ENCODE measurements at places on chromosomes 1 and 21.
A peak's percentile ranks its signal among the peaks of the same experiment; 100 is the strongest.

GRCh38 chr21:31667132-31667531 is 7.6 kb downstream of the SOD1 start:
- no peak for DNase-seq

DNA sequence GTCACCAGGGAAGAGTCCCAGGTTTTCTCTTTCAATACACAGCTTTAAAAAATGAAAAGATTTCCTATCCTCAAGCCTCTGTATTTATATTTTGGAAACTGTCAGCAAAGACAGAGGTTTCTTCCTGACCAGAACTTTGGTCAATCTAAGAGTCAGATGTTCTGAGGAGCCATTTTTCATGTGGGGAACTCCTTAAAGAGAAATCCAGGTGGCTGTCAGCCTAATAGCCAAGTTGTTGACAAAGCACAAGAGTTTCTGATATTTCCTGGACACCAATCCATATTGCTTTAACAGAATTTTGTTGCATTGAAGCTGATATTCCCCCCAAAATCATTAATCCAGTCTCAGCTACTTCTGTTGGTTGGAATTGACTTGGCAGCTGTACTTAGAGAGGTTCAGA is 318.6 kb upstream of the NFIA start:
- no peak for DNase-seq

DNA sequence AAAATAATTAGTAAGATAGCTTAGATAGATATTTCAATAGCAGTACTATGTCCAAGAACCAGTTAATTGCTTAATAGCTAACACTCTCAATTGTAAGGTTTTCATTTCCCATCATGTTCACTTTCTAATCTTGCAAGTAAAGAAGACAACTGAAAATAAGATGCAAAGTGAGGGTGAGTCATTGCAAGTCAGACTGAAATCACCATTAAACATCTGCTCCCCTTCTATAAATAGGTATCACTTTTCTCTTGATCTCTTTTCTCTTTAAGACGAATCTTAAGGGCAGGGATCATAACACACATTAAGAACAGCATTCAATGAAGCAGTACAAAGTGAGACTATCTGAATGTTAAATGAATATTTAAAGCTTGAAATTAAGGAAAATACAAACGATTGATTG is 40.4 kb downstream of the UBR4 start:
- no peak for DNase-seq

GRCh38 chr1:12546771-12547585 is 71.0 kb downstream of the DHRS3 start:
- DNase-seq: no peak

- DNase-seq: no peak
Observed at GRCh38 chr1:25183126-25183980, 48.9 kb downstream of the SYF2 start.

GRCh38 chr1:4176841-4177240 is 276.8 kb upstream of the C1orf174 start:
- DNase-seq: no peak

GRCh38 chr1:159647616-159648015 is 60.0 kb downstream of the APCS start:
- DNase-seq: no peak

DNA sequence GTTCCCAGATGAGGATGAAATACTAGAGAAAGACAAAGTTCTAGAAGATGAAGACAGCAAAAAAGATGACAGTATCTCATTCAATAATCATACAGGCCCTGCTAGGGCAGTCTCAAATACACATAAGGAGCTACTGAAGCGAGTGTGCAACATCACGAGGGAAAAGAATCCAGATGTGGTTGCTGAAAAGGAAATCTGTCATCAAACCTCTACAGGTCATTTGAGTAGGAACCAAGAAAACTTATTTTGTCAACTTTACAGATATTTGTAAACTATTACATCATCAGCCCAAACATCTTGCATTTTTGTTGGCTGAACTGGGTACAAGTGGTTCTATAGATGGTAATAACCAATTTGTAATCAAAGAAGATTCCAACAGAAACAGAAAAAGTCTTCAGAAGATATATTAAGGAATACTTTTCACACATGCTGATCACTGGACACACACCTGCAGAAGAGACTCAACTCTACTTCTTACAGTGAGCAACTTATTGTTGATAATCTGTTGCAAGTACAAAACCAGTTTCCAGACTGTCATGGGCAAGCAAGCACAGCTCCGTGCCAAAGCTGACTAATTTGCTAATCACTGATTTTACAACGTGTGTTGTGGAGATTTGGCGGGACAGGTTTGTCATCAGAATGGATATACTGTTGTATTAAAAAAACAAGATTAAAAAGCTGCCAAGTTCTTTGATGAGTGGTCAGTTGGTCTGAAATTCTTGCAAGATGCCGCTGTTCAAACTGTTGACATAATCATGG is 42.1 kb downstream of the TRIM33 start:
- DNase-seq: no peak

GRCh38 chr1:106502659-106503058 is 553.8 kb upstream of the PRMT6 start:
- no peak for DNase-seq

GRCh38 chr1:26545969-26546323 is 16.4 kb downstream of the RPS6KA1 start:
- no peak for DNase-seq

GRCh38 chr21:26813426-26813998 is 31.7 kb downstream of the ADAMTS1 start:
- no peak for DNase-seq

DNA sequence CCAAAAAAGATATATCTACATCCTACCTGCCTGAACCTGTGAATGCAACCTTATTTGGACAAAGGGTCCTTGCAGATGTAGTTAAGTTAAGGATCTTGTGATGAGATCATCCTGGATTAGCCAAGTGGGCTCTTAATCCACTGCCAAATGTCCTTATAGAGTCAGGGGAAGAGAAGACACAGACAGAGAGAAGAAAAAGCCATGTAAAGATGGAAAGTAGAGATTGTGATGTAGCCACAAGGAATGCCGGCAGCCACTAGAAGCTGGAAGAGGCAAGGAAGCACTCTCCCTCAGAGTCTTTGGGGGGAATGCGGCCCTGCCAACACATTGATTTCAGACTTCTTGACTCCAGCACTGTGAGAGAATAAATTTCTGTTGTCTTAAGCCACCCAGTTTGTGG is 16.2 kb downstream of the HSD11B1 start:
- no peak for DNase-seq

- DNase-seq: no peak
Observed at GRCh38 chr1:67227196-67227595, 60.9 kb downstream of the IL23R start.

- DNase-seq: peak; percentile 14
Observed at GRCh38 chr21:46325073-46325912, 1.3 kb downstream of the PCNT start.

DNA sequence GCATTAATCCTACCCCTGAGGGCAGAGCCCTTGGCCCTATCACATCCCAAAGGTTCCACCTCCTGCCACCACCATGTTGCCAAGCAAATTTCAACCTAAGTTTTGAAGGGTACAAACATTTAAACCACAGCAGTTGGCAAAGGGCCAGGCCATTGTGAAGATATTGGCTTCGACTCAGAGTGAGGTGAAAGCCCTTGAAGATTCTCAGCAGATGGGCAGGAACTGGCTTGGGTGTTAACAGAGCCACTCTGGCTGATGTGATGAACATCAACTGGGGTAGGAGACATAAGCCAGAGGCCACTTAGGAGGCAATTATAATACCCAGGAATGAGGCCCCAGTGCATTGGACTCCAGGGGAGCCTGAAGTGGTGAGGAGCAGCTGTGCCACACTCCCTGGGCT is 207.7 kb upstream of the KAZN start:
- no peak for DNase-seq

DNA sequence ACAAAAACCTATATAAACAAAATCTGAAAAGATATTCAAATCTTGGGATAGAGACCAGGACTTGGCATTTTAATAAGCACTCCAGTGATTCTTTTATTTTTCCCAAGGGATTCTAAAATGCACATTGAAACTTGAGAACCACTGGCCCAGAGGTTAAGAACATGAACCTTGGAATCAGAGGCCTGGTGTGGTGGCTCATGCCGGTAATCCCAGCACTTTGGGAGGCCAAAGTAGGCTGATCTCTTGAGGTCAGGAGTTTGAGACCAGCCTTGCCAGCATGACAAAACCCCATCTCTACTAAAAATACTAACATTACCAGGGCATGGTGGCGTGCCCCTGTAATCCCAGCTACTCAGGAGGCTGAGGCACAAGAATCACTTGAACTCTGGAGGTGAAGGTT is 12.9 kb upstream of the CEP85 start:
- no peak for DNase-seq

DNA sequence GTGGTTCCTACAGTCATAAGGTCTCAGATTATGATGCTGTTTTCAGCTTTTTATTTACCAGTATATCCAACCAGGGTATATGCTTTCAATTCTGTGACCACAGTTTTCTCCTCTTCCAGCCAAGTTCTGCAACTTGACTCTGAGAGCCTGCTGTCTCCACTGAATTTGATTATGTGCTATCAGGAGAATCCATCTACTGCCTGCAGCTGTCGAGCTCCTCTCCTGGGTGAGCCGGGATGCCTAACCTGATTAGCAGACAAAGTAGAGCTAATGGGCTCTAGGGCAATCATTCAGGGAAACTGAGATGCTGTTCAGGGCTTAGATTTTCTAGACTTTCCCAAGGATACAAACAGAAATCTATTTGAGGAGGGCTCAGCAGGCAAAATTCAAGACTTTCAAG is 271.5 kb upstream of the BEND5 start:
- DNase-seq: no peak

DNA sequence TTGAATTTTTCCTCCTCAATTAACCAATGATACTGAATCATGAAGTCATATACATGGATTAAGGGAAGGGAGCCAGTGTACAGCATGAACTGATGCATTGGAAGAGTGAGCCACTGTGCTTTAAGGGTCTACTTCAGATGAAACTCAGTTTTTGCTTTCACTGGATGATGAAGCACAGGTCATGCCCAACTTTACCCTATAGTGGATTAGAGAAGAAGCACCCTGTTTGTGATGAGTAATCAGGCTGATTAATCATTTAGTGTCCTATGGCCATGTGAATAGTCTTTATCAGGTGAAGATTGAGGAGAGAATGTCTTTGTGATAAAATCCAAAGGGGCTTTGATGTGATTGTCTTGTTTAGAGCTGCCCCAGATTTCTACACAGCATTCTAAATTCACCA is 24.7 kb upstream of the LAMC1 start:
- DNase-seq: no peak

DNA sequence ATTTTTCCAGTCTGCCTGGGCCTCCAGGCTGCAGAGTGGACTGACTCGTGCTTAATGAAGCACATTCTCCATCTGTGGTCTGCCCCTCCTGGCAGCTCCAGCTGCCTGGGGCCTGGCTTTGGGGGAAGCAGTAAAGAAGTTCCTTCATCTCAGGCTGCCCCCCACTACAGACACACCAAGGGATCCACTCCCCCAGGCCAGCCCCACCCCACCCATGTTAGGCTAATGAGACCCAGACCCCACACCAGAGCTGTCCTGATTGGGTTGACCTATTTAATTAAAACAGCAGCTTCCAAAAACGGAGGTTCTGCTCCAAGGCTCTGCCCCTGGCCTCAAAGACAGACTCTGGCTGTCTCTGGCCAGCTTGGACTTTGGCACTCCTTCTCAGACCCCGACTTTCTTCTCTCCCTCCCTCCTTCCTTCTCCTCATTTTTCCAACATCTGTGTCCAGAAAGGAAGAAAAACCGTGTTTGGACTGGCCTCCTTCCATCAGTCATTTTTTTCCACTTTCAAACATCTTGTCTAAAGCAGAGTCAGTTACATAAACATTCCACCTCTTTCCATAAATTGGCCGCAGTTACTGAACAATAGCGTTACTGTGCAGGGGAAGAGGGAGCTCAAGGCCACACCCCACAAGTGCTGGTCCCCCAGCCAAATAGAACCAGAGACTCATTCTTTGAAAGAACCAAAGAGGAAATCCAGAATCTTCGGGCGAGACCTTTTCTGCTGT is 29.7 kb downstream of the SERTAD4 start:
- no peak for DNase-seq

- DNase-seq: no peak
Observed at GRCh38 chr1:151887028-151887427, 22.3 kb downstream of the THEM4 start.

DNA sequence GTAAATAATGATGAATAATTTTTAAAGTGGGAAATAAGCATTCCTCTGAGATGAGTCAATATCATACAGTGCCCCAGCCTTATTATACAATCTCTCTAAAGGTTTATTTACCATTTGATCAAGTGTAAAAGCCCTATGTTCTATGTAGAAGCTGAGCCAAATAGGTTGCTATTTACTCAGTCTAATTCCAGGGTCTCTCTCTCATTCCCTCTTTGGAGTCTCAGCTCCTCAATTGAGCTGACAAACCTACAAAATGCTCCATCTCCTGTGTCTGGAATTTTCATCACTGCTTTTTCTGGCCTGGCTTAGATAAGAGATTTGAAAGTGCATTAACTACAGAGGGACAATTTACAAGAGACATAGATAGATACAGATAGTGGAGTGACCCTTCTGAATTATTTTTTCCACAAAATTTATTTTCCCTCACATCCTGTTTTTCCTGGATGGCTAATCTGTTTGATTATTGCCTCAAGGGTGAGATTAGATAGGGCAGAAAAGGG is 24.8 kb upstream of the USH2A start:
- no peak for DNase-seq

GRCh38 chr1:155000411-155000725 is 2.2 kb upstream of the ZBTB7B start:
- no peak for DNase-seq

- no peak for DNase-seq
Observed at GRCh38 chr1:105684714-105685113, 1371.8 kb upstream of the PRMT6 start.

GRCh38 chr1:167404161-167404888 is 114.0 kb downstream of the CD247 start:
- no peak for DNase-seq

DNA sequence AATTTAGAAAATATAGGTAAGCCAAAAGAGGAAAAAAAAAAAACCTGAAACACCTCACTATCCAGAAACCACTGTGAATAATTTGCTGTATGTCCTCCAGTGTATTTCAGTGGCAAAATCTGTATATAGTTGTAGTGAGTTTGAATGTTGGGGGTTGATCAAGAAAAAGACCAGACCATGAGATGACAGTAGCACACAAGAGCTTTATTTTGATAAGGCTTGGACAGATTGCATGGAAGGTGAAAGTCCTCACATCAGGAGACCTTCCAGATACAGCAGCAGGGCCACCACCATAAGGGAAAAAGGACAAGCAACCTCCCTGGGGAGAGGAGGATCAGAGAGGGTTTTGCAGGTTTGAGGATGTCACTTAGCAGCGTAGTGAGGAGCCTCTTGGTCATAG is 16.2 kb upstream of the C1orf115 start:
- no peak for DNase-seq

DNA sequence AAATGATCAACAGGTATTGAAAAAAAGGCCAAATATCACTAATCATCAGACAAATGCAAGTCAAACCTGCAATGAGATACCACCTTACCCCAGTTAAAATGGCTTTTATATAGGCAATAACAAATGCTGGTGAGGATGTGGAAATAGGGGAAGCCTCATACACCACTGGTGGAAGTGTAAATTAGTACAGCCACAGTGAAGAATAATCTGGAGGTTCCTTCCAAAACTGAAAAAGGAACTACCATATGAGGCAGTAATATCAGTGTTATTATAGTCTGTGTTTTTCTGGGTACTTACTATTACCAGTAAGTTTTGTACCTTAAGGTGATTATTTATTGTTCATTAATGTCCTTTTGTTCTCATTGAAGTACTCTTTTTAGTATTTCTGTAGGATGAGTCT is 201.3 kb downstream of the MRPL39 start:
- no peak for DNase-seq

Measured in stimulated activated CD4-positive, alpha-beta T cell treated with anti-CD3 and anti-CD28 coated beads, TNF-alpha, amount 100 ng/mL, for 48 hours (primary cell).